ENCODE measurements at places on chromosomes 3 and 15.

DNA sequence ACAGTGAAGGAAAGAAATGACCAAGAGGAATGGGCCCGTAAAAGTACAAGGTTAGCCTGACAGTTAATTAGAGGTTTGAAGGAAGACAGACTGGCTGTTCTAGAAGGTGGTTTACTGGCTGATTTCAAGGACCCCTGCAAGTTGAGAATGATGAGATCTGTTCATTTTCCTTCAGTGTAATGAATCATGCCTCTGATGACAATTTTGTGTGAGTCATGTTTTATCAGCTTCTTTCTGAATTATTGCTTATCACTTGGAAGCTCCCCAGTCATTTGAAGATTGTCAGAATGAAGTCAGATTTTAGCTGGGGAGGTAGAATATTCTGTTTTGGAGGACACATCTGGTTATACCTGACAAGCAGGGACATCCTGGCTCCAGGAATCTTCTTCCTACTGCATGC lies 50.6 kb downstream of the DRD3 start:
- DNase-seq = no peak

GRCh38 chr3:131925571-131925970 lies 109.2 kb downstream of the CPNE4 start:
- no peak for DNase-seq

DNA sequence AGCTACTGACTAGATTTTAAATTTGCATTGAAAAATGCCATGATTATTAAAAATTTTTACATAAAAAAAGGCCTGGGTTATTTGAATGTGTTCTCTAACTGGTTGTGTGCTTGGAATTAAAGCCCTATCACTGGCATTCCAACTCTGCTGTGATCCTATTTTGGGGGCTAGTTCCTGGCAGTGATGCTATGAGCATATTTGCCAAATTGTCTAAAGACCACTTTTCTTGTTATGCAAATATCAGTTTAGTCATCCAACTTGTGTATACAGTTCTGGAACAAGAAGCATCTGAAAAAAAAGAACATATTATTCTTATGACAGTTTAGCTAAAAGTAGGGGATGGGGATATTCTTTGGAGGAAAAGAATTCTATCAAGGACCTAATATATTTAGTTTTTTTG lies 243.4 kb upstream of the ZNF717 start:
- DNase-seq = no peak

DNA sequence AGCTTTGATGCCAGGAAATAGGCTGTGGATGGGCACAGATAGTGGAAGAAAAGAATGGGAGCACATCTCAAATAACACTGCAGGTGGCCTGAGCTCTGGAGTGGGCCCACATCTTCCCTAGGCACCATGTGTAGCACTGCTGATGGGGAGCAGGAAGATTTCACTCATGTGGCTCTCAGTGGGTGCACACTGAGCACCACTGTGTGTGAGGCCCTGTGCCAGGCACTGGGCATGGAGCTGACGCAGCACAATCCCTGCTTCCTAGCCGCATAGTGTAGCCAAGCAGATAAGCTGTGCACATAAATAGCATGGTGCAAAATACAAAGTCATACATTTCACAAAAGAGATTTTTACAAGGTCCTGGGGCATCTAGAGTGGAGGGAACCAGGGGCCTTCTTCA lies 101.6 kb downstream of the MOBP start:
- no peak for DNase-seq

DNA sequence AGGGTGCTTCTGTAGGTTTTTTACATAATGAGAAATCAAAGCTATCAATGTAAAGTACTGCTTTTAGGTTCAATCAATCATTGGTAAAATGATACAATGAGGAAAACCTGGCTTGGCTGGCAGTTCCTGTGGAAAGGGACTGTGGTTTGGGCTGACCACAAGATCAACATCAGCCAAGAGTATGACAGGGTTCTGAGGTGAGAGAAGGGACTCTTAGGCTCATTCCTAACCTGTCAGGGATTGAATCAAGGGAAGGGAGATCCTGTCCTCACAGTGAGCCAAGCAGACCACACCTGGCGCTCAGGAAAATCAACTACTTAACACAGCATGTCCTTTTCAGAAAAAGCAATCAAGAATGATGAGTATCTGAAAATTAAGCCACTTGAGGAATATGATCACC lies 111.1 kb downstream of the MAGI1 start:
- no peak for DNase-seq

- DNase-seq = no peak
Measured at GRCh38 chr3:124845406-124845805, 41.8 kb downstream of the ITGB5 start.

- no peak for DNase-seq
Measured at GRCh38 chr15:41853831-41854230, 15.2 kb downstream of the PLA2G4B start.

- DNase-seq = no peak
Measured at GRCh38 chr3:71581457-71582035, 2.0 kb downstream of the FOXP1 start.

DNA sequence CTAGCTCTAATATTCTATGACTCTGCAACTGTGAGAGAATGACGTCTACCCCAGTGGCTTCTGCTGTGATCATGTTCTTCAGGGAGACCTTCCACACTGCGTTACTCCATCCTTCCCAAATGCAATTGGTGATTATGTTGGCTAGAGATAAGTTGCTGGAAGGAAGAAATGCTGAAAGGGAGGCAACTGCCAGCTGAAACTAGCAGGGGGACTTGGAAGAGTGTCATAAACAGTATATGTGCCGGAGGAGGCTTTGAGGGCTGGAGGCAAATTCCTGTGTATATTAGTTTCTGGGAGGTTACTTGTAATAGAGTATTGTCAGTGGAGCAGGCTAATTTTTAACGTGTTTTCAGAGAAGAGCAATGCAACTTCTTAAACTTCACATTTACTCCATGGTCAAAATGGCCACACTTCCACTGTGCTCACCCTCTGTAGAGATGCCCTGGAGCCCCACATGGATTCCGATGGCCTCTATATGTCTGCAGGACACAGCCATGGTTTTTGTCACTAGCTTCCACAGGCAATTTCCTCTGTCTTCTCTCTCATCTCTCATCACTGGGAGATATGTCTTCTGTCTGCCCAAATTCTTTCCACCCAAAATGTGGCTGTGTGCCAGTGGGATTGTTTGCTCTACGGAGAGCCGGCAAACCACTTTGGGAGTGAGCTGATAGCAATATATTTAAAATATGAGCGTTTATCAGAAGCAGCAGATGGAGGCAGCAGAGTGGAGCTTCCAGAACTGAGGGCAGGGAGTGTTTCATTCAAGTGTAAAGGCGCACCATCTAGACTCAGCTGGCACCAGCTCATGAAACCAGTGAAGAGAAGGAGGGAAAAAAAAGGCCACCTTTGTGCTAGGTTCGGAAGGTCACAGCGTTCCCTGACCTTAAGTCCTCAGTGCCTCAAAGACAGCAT lies 13.3 kb upstream of the CD47 start:
- DNase-seq = no peak

- no peak for DNase-seq
Measured at GRCh38 chr3:11455956-11456355, 183.8 kb downstream of the ATG7 start.

DNA sequence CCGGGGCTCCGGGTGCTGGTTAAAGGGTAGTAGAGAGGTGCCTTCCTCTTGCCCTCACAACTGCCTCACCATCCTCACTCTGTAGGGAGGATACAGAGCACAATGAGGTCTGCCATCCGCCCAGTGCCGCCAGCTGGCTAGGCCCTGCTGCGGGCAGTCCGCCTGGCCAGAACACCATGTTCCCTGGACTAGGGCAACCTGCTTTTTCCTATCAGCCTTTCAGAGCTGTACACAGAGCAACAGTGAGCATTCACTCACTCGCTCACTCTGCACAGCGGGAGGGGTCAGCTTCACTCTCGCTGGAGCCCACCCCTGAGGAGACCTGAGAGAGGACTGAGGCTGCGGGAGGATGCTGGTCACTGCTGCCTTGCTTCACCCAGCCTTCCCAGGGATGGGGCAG lies 218.7 kb upstream of the CHRNA7 start:
- DNase-seq = no peak

DNA sequence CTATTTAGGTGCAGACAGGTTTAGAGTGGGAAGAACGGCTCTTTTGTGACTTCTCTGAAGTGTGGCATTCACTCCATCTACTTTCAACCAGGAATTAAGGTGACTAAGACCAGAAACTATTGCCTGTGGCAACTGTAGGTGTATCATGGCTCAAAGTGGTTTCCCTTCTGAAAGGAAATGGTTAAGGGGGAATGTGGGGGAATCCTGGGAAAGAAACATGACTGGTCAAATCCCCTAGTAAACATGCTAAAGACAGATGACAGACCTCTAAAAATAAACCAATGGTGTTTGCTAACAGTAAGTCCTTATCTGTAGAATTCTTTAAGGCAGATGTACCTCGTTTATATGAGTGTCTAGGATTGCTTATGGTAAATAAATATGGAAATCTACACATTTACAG lies 56.9 kb downstream of the MEGF11 start:
- no peak for DNase-seq

DNA sequence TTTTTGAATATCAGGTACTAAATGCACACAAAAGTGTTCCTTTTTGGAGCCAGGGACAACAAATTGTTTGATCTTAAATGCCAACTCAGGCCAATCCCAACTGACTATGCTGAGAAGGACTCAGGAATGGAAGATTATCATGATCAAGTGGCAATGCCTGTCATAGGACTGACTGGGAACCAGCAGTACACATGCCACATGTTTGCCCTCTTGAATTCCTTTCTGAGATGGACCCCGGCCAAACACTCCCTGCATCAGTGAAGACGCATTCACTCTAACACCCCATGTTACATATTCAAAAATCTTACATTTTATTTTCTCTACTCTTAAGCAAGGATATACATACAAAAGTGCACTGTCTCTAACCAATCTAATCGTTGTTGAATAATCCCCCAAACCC lies 36.1 kb downstream of the CLDN18 start:
- no peak for DNase-seq

- no peak for DNase-seq
Measured at GRCh38 chr15:67120009-67120838, 54.8 kb downstream of the SMAD3 start.

- no peak for DNase-seq
Measured at GRCh38 chr3:153591561-153592245, 429.7 kb downstream of the RAP2B start.

DNA sequence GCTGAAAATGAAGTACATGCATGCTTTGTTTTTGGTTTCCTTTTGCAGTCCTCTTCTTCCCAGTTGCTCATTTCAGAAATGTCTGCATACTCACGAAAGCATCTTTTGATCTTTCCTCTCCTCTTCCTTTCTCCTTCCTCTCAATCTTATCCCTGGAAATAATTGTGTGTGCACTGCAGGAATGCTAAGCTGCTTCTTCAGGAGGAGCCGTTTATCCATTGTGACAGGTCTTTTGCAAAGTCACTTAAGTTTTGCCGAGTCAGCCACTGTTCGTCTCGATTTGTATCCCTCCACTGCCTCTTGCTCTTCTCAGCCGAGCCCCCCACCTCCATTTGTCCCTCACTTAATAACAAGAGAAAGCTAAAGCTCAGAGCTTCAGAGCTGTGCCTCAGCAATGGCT lies 597.6 kb downstream of the AGBL1 start:
- DNase-seq = no peak

DNA sequence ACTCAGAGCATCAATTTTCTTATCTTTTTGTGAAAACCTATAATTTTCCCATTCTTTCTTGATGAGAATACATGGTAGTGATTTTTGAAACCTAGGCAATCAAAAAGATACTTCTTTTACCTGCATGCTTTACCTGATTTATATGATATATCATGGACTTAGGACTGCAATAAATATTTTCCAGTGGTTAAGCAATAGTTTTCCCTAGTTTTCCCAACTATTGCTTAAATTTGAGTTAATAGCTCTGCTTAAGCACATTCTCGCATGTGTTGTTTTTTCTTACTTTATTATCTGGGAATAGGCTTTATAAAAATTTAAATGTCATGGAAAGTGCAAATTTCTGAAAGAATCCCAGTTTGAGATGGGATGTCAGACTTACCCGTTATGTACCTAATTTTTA lies 465.1 kb upstream of the BCHE start:
- DNase-seq = no peak

DNA sequence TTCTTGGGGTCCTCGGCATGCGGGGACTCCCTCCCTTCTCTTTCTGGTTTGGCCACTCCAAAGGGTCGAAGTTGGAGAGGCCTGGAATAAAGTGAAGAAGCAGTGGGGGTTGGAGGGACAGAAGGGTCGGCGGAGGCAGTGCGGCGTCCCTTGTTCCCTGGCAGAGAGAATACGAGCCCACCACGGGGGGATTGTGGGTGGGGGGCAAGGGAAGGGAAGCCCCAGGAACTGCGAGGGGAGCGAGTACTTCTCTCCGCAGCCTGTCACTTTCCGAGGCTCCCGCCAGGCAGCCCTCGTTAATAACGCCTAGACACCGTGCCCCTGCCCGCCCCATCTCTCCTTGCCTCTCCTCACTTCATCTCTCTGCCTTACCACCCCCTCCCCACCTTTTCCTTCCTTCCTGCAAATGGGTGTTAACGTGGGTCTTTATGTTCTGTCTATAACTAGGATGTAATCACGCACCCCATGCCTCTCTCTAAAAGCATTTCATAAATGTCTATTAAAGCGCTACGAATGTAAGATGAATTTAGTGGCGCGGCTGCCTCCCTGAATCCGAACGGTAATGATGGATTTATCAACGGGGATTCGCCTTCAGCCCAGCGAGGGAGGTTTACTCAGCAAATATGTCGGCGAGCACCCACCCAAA lies 13.7 kb downstream of the NR2F2 start:
- no peak for DNase-seq

GRCh38 chr3:158728061-158728377 lies 4.2 kb downstream of the RARRES1 start:
- no peak for DNase-seq

- no peak for DNase-seq
Measured at GRCh38 chr15:89772932-89773583, 3.1 kb upstream of the MESP2 start.

DNA sequence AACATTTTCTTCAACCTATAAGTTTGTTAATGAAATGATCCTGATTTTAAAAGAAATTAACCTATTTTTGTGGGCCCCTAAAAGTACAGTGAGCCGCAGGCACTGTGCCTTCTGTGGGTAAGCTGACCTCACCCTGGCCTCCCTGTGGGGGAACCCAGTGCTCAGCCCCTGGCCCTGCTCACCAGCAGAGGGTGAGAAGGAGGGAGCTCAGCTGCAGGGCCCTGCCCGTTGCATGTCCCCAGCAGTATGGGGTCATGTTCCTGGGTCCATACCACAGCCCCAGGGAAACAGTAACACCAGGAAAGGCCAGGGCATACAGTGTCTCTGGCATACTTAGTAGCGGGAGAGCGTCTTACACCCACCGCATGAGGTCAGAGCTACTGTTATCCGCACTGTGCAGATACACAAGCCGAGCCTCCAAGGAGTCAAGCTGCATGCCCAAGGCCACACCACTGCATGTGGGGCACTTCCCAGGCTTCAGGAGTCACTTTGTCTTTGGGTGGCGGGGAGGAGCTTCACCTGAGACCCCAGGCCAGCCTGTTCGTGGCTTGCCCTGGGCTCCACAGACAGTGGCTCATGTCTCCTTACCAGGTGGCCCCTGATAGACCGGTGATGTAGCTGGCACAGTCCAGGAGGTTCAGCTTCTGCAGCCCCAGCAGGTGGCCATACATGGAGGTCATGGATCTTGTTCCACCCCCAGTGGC lies 22.6 kb upstream of the EHD4 start:
- no peak for DNase-seq

- no peak for DNase-seq
Measured at GRCh38 chr3:10625323-10625722, 119.9 kb upstream of the ATP2B2 start.

GRCh38 chr15:47955021-47955420 lies 165.8 kb upstream of the SLC24A5 start:
- DNase-seq = no peak
